ENCODE measurements at places on chromosomes 3 and 15.

GRCh38 chr3:25536521-25537391 is 108.7 kb downstream of the RARB start:
- no peak for DNase-seq

DNA sequence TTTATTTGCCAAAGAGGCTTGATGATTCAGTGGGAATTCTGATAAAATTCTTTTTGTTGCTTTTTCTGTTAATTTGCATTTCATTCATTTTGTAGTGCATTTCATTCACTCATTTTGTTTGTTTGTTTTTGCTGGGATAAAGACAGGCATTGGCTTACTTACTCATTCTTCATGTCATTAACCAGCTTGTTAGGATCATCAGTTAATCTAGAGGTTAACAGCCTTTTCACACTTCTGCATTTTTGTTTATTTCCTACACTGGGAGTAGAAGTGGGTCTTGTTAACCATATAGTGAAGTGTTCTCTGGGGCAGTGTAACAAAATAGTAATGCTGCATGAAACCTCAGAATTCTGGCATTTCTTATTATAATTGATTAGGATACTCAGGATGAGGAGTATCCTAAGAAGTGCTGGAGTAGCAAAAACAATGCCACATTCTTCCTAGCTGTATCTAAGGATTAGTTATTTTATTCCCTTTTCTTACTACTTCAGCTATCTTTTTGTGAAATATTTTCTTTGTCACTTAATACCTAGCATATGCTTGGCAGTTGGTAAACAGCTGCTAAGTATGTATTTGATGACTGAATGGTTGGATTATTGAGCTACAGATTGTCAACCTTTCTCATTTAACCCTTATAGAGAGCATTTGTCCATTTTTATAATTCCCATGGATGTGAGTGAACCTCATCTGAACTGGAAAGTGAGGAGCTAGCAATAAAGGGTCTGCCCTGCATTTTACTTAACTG is 135.7 kb upstream of the LRRFIP2 start:
- no peak for DNase-seq

DNA sequence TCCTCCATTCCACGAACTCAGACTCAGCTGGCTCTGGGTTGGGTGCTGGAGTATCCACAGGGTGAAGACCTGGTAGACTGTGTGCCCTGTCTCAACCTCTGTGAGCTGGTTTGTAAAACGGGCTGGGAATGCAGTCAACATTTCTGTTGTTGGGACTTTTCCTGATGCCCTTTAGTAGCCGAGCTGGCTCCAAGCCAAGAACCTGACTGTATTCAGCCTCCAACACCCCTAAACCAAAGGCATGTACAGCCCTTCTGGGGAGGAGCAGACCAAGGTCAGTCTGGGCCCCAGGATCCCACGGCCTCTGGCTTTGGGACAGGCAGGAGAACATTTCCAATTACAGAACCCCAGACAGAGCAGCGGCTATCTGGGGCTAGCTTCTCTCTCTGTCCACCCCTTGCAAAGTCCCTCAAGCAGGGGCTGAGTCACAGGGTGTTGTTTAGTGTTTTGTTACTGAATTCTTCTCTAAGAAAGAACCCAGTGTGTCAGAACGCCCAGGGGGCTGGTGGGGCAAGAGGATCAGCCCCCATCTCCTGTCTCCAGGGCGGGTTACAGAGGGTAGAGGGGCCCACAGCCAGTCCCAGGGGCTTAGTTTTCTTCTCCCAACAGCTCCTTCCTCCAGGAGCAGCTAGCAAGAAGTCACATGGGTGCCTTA is 56.8 kb upstream of the SLC6A6 start:
- DNase-seq = no peak

DNA sequence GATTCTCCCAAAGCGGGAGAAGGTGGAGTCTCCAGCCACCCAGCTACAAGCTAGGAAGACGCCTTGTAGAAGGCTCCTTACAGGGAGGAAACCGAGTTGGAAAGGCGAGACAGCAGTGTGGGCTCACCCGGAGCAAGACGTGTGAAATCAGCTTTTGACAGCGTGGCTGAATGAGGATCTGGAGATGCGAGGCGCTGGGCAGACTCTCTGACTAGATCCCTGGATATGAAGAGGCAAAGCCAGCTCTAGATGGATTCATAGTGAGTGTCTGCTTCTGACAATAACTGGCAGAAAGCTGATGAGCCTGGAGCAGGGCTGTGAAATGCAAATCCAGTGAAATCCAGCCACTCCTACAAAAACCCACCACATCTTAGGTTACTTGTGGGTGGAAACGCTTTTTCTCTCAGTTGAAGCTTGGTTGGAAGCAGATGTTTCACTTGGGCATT is 41.0 kb downstream of the GOLGA6A start:
- no peak for DNase-seq

- no peak for DNase-seq
Measured at GRCh38 chr15:93213281-93213680, 124.3 kb upstream of the RGMA start.

DNA sequence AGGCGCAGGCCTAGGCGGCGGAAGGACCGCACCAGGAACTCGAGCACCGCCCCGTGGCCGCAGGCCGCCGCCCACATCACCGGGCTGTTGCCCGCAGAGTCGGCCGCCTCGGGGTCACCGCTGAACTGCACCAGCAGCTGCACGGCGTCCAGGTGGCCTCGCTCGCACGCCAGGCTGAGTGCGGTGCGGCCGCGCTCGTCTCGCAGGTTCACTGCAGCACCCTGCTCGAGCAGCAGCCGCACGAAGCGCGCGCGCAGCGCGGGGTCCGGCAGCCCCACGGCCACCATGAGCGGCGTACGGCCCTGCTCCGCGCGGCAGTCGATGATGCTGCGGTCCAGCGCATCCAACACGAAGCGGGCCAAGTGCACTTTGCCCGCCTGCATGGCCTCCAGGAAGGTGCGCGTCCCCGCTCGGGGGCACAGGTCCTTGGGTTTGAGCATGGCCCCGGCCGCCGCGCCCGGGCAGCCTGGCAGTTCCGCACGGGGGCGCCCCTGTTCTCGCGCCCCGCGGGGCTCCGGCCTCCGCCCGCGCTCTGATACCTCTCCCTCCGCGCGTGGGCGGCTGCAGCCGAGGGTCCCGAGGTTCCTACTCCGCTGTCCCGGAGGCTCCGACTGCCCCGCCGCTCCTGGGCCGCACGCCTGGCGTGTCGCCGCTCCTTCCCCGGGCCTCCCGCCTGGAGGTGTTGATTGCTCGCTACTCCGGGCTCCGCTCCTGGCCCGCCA is 556 bp downstream of the ANKRD63 start:
- no peak for DNase-seq

DNA sequence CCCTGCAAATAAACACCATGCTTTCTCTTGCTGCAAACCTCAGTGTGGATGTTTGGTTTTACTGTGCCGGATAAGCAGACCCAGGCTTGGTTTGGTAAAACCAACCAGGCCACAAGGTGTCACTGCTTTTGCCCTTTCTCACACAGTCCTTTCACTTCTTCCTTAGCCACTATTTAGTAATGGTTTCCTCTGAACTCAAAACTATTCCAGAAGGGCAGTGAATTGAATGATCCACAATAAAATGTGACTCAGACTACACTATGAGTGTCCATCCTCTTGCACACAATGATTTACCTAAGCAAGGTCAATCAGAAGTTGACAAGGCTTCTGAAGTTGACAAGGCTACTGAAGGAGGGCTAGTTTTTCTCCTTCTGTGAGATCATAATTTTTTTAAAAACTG is 552.4 kb upstream of the CCDC54 start:
- no peak for DNase-seq

GRCh38 chr3:23945663-23945912 is 502 bp downstream of the NR1D2 start:
- DNase-seq = no peak

DNA sequence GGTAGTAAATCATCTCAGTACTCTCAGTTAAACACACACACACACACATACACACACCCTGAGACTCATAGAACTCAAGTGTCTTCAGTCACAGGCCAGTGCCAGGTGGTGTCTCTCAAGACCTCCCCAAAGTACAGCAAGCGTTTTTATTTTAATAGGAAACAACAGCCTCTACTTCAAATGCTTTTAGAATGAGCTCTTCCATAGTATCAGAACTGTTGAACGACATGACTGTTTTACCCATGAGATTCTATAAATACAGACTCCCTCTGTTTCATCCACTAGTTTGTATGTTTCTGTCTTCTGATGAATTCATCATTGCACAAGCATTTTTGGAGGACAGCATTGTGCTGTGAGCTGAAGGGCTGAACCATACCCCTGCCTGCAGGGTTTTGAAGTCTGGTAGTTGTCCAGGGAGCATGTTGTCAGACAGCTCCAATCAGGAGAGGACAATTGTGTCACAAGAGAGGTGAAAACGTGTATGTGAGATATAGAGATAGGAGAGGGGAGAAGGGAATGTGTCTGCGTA is 201.0 kb upstream of the BCL6 start:
- DNase-seq = no peak
